ENCODE measurements at places on chromosomes 2 and 18.

GRCh38 chr18:23547306-23547705 lies 39.0 kb downstream of the NPC1 start:
- DNase-seq, result no peak

DNA sequence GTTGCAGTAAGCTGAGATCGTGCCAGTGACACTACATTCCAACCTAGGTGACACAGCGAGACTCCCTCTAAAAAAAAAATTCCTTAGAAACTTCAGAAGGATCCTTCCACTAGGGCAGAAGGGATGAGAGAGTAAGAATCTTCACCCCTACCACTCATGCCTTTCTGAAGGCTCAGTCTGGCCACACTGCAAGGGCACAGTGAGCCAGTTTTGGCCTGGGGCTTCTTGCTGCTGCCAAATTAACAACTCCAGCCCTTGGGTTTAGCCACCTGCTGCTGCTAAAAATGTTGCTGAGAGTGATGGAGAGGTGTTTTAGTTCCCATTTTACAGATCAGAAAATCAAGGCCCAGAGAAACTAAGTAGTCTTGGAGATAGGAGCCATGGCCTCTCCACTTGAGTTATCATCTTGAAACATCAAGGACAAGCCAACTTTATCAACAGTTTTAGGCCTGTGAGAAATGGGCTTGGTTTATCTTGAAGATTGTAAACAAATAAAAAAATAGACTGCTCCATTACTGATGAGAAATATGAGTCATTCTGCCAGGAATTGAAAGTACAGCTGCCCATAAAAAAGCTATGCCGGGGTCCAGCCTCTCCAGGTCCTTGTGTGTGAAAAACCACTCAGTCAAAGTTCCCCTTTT lies 31.9 kb upstream of the CASP8 start:
- DNase-seq, result no peak

DNA sequence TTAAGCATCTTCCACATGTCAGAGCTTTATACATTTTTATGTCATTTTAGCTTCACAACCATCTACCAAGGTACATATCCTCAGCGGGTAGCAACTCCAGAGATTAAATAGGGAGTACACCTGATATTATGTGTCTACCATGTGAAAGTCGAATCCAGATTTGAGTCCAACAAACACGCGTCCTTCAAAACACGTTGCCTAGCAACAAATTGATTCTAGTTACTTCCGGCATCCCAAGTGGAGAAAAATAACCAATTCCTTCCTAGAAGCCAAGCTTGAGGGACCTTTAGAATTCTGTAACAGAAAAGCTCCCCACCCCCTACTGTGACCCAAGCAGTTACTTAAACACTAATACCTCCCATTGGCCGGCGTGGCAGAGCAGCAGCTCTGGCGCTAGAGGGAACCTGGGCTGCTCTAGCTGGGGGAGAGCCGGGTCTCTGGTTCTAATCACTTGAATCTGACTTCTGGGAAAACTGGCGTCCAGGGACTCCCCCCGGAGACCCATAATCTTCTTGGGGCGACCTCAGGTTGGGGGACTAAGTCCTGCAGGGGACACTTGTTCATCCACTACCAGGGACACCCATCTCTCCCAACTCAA lies at the start of gene ERICH2:
Gene ERICH2 (plus strand): TSS at position 371 of the 598 bp plus-strand sequence. CDS start 304 bp downstream, outside the sequence.
- DNase-seq, result peak; percentile 5

- DNase-seq, result no peak
Measured at GRCh38 chr18:56021809-56022195, 433.8 kb upstream of the TCF4 start.

DNA sequence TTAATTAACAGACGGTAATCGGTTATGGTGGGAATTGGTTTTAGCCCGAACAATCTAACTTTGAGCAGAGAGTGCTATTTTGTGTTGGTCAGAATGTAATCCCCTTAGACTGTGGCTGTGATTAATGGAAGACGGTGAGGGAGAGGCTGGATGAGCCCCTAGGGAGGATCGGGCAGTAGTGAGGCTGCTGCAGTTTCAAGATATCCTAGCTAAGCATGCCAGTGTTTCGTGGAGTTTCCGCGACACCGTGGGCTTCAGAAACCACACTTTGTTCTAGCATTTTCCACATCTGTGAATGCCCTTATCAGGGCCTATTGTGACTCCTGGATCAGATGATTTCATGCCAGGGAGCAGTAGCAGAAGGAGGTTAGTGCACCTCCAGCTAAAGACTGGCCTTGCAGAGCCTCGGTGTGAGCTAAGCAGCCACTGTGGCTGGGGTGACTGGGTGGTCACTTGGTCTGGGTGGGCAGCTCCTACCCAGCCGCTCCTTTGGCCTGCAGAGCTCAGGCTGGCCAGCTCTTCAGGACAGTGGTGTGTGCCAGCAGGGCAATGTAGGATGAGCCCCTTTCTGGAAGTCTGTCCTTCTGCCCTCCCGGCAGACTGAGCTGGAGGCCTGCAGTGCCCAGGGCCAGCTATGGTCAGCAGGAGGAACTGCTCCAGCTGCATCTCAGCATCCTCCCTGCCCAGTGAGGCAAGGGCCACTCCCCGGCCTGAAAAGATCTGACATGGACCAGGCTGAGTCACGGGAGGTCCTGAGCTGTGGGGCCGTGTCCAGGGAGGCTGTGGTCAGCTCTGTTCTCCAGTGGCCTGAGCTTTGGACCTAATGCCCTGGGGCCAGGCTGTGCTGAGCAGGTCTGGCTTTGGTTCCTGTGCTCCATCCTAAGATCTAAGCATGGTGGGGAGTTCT lies 142.6 kb upstream of the GPC1 start:
- no peak for DNase-seq

GRCh38 chr2:238638982-238639628 lies 208.8 kb upstream of the TWIST2 start:
- no peak for DNase-seq

GRCh38 chr2:239177908-239178307 lies 222.9 kb downstream of the HDAC4 start:
- no peak for DNase-seq

GRCh38 chr2:140604096-140604495 lies 1526.7 kb downstream of the LRP1B start:
- no peak for DNase-seq

DNA sequence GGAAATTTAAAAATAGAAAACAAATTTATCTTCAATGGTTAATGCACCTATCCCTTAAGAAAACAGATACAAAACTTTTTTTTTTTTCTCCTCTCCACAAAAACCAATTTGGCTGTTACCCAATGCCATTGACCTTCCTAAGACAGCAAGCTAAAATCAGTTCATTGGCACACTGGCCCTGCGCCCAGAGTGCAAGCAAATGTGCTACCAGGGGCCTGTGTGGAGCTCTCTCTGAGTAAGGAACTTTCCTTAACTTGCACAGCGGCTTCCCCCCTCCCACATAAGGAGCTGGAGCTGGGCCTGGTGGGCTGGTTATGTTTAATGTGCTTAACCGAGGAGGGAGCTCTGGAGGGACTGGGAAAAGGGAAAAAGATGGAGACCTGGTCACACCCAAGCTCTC lies 17.6 kb upstream of the POU3F3 start:
- DNase-seq, result no peak

GRCh38 chr2:216646116-216646515 lies 12.9 kb downstream of the IGFBP2 start:
- DNase-seq, result no peak

DNA sequence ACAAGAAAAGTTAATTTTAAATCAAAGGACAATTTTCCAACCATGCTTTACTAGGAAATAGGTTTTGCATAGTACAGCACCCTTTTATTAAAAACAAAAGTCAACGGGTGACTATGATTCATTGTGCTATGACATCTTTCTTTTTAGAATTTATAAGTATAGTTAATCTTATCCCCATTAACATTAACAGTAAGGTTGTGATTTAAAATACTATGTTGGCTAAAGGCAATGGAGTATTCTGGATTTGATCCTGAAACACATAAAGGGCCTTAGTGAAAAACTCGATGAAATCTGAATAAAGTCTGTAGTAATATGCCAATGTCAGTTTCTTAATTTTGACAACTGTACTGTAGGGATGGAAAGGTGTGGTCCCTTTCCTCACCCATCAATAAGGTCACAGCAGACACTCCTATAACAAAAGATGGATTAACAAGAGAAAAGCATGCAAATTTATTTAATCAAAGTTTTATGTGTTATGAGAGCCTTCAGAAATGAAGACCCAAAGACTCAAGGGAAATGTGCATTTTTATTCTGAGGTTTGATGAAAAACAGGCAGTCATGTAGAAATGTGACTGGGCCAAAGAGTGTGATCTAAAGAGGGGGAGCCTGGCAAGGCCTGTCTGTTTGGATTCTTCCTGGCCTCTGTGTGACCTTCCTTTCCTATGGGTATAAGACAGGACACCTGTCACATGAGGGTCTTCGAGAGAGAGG lies 731.4 kb downstream of the TSN start:
- no peak for DNase-seq

DNA sequence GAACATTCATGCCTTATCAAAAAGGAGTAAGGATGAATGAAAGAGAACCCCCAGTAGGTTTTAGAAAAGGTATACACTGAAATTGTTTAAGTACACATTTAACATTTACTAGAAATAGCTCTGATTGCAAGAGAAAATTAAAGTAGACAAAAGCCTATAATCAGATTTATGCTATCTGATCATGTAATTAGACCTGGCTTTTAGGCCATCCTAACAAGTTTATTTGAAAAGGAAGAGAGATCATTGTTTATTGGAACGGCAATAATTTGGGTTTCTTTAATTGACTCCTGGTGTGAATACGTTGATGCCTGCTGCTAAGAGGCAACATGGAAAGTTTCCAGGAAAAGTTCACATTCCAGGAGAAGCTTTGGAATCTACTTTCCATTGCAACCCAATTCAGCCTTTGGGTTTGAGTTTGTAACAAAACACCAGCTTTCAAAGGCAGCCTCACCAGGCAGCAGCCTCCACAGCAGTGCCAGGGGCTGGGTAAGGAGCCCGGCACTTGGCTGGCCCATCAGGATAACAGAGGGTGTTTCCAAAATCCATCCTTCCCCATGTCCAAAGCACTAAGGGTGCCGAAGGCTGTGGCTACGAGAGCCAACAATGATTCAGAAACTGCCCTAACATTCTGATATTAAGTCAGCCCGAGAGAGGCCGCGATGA lies 18.0 kb downstream of the FZD7 start:
- no peak for DNase-seq

DNA sequence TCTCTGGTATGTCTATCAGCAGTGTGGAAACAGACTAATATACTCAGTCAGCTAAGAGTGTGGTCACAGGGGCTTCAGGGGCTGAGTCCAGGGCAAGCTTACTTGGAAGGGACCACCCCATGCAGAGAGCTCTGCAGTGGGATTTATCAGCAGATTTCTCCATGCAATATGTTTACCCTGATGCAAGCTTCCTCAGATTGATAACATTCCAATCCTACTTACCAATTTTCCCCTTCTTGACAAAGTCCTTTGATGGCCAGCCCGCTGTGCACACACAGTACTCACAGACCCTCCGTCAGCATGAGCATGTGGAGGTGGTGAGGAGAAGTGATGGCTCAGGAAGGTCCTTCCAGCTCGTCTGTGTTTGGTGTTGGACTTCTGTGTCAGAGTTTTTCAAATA lies 51.8 kb downstream of the SH3RF3 start:
- DNase-seq, result no peak

DNA sequence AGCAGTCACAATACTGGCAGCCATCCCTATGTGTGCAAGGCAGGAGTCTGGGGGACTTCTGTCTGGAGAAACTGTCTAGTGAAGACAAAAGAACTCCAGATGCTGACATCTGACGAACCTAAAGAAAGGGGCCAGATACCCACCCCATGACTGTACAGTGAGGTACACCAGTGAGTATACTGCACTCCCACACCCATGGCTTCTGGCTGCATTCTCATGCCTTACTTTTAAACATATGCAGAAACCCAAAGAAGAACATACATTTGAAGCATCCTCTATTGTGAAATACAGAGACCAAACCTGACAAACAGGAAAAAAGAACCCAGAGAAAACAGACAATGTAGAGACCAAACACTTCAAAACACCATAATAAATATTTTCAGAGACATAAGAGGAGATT lies 102.2 kb downstream of the ACTR3 start:
- no peak for DNase-seq

DNA sequence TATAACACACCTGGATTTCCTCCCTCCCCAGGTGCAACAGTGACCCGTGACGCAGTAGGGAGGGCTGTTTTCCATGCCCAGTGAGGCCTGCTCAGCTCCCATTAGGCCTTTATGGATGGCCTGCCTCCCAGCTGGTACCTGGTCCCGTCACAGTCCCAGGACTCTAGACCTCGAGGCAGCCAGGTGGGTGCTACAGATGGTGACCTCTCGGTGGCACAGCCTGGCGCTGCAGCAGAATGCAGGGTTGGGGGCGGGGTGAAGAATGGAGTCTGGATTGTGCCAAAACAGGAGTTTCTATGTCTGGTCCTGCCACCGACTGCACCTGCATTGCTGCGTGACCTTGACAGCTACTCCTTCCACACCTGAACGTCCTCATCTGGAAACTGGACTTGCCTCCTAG lies 18.0 kb upstream of the YWHAQ start:
- no peak for DNase-seq

DNA sequence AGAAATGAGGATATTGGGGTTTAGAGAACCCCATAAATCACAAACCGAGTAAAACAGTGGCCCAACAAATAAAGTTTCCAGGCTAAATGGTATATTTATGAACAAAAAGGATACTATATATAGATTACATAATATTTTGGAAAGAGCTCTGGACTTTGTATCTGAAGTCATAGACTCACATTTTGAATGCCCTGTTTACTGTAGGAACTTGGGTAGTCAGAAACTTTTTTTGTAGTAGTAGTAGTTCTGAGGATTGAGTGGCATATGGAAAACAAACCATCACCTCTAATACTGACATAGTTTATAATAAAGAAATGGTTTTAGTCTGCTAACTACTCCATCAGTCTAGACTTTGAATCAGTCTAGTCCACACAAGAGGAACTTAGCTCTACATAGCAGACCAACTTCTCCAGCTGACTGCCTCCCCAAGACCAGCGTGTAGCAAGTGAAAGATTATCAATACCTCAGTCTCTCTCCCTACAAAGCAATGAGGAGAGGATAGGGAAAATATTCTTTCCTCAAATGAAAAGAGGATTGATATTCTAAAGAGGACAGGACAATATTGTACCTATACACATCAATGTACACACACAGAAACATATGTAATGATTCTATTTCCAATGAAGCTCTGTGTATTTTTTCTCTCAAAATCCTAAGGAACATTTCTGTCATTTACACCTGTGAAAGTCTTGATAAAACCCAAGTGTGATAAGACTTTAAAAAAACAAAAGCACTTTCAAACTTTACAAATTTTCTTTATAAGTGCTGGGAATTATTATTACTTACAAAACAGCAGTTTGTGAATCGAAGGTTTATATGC lies 184.9 kb upstream of the MAP2 start:
- DNase-seq, result no peak
